ENCODE measurements at places on chromosomes 4 and X.

- no peak for DNase-seq
Observed at GRCh38 chr4:143186649-143187048, 1.9 kb downstream of the USP38 start.

- no peak for DNase-seq
Observed at GRCh38 chrX:155001873-155002272, 20.6 kb downstream of the F8 start.

GRCh38 chrX:139120760-139121159 lies 409.2 kb upstream of the FGF13 start:
- no peak for DNase-seq

GRCh38 chr4:104490096-104490769 lies 4.5 kb downstream of the CXXC4 start:
- DNase-seq, result no peak

DNA sequence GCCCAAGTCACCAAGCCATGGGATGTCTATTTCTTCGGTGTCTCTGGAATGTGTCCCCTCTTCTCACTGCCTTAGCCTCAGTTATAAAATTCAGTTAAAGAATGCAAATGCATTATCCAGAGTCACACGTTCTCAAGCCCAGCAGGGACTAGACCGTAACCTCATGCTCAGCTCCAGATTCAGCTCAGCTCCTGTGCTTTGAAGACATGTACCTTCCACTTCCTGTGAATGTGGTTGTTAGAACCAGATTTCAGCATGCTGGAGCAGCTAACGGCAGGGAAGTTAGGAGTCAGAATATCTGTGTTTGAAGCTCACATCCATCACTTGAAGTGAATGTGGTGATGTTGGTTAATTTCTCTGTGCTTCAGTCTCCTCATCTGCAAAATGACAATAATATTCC lies 26.7 kb downstream of the GEMIN8 start:
- no peak for DNase-seq

- DNase-seq, result no peak
Observed at GRCh38 chr4:127791391-127791790, 9.3 kb downstream of the HSPA4L start.

DNA sequence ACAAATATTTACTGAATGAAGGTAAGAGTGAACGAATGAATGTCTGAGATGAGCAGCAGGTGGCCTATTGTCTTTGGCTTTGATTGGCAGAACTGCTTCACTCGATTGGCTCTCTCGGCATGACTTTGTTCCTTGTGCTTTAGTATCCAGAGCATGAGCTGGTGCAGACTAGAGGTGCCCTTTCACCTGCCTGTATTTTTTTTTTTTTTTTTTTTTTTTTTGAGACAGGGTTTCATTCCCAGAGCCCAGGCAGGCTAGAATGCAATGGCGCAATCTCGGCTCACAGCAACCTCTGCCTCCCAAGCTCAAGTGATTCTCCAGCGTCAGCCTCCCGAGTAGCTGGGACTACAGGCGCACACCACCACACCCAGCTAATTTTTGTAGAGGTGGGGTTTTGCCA lies 38.9 kb downstream of the SRPX2 start:
- DNase-seq, result no peak

GRCh38 chrX:40552768-40553167 lies 28.0 kb upstream of the ATP6AP2 start:
- no peak for DNase-seq

GRCh38 chr4:10095296-10095991 lies 21.2 kb downstream of the WDR1 start:
- DNase-seq, result peak; percentile 51

GRCh38 chrX:17632942-17633341 lies 104.4 kb upstream of the SCML1 start:
- DNase-seq, result no peak

DNA sequence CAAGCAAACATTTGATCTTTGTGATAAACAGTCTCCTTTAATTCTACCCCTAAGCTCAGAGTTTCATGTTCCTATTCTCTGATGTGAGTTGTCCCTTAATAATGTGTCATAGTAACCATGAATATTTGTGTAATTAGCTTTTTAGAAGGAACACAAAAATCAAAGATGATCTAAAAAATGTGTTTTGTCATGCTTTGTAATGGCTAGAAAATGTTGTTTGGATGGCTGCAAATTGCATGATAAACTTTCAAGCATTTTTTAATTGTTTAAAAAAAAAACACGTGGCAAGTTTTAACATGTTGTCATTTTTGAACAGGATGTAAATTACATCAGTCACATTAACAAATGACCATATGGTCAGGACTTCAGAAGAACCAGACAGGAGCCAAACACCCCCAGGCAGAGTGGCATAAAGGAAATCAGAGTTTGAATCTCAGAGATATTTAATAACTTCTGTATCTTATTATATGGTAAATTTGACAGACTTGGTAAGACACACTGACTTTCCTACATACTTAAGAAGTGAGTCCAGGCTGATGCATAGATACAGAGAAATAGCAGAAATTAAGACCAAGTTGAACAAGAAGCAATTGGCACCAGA lies 223.9 kb upstream of the VEGFC start:
- no peak for DNase-seq

DNA sequence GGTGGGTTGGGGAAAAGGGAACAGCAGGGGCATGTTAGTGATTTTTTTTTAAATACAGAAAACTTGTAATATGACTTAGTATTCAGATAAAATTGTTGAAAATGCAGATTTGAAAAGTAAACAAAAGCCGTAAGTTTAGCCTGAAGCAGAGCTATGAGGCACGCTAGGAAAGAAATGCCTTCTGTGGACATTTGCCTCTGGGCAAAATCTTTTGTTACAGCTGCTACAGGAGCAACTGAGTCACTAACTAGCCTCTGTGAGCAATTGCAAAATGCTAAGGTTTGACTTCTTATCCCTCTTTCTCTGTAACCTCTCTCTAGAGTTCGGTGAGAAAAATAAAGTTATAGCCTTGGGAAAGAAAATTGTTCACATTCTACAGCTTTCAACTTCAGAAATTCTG lies 350.0 kb downstream of the SLC7A11 start:
- no peak for DNase-seq

DNA sequence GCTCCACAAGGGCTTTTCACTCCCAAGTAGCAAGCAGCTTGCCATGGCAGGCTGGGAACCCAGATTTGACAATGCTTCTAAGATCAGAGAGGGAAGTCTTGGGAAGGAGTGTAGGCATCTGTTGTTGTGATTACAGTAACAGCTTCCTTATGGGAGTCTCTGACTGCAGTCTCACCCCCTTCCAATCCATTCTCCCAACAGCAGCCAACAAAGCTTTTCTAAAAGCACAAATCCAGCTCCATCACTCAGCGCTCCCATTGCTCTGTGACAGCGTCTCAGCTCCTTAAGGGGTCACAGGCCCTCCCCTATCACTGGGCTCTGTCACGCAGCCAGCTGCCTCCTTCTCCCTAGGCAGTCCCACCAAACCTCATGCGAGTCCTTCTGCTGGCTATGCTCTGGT lies 7.1 kb downstream of the IGFBP7 start:
- DNase-seq, result no peak

DNA sequence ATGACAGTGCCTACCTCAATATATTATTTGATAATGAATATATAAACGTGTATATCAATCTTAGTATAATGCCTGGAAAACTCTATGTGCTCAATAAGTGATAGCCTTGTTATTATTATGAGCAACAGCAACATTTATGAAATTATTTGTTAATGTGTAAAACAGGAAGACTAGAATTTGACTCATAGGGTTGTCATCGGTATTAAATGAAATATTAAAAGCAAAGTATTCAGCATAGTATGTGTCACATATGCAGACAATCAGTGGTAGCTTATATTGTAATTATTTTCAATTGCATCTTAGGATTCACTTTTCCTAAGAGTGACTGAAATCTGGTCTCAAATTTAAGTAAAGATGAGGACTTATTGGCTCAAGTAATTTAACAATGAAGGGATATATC lies 24.6 kb downstream of the SPANXD start:
- DNase-seq, result no peak

DNA sequence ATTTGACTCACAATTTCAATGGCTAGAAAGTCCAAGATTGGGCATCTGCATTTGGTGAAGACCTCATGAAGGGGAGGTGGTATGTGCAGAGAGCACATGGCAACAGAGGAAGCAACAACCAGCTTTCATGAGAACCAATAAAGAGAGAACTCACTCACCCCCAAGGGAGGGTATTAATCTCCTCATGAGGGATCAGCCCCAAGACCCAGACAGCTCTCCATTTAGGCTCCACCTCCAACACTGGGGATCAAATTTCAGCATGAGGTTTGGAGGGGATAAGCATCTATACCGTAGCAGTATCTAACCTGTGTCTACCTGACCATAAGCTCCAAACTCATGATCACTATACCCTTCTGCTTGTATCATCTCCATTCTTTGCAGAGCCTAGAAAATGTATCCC lies 9.3 kb upstream of the TBC1D19 start:
- no peak for DNase-seq

DNA sequence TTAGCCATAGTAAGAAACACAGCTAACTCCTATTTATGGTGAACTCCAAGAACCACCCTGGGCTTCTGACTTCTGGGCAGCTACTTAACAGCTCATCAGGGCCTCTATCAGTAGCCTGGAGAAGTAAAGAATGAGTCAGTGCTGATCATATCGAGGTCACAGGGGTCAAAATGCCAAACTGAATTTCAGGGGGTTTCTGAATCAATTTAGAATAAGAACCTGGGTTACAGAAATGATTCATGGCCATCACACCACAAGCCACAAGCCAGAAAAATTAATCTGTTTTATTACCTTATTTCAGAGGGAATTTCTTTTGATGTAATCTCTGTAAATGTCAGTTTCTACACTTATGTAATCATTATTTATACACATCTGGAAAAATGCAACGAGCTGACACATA lies 64.4 kb downstream of the CHST7 start:
- DNase-seq, result peak; percentile 20

- DNase-seq, result no peak
Observed at GRCh38 chr4:89101256-89102161, 9.8 kb upstream of the TIGD2 start.

- no peak for DNase-seq
Observed at GRCh38 chrX:40628506-40628905, 5.3 kb downstream of the MPC1L start.

- no peak for DNase-seq
Observed at GRCh38 chr4:48589098-48589445, 99.0 kb downstream of the ZAR1 start.

GRCh38 chr4:45078201-45078600 lies 351.8 kb upstream of the GNPDA2 start:
- DNase-seq, result no peak

All from activated CD4-positive, alpha-beta memory T cell treated with anti-CD3 and anti-CD28 coated beads for 36 hours (primary cell).